GM12878 (cell line): ENCODE measurements at places on chromosomes 11 and 22.

DNA sequence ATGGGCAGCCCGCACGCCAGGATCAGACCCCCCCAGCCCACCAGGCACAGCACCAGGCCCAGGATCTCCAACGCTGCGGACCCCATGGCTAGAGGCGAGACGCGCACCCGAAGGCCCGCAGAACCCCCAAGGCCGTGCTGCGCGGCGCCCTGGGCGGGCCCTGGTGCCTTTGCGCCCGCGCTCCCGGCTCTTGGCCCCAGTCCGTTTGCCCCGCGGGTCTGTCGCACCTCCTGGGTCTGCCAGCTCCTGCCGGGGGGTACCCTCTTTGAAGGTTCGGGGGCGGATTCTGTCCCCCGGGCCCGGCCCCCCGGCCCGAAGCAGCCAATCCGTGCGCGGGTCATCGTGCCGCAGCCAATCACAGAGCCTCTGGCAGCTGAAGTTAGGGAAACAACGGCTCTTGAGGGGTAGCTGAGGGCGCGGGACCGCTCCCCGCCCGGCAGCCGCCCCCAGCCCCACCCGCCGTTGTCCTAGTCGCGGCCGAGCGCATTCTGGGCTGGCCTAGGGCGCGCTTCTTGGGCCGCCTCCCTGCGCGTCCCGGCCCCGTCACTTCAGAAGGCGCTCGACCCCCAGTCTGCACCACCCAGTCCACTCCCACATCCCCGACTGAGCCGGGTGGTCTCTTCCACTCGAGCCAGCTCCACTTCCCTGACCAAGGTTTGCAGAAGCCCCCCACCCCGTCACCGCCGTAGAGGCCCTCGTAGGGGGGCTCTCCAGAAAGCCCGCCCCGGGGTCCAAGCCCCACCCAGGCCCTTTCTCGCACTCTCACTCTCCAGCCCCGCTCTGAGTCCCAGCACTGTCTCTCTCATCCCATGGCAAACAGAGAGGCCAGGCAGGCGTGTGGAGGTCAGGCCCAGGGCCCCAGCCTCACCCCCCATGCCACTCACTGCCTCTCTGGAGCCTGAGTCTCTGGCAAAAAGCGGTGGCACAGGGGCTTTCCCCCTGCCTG, at the start of gene CLDN5:
TSS of gene CLDN5 (minus strand) at position 241 of the 946 bp plus-strand sequence. CDS start at position 86, 155 bp downstream.
- no peak for DNase-seq

DNA sequence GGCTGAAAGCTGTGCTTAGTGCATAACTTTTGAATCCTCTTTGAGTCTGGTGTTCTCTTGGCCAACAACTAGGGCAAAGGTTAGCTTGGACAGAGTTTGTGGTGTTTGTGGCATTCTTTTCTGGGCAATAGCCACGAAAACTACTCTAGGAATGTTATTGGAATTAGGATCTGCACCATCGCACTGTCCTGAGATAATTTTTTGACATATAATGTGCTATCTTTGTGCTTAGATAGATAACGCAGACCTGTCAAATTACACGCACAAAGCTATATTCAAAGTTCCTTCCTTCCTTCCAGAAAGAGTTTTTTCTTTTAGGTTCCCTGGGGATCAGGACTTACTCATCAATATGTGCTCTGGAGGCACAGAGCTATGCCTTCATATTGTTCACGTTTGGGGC, 166.8 kb upstream of the MTMR2 start:
- no peak for DNase-seq

DNA sequence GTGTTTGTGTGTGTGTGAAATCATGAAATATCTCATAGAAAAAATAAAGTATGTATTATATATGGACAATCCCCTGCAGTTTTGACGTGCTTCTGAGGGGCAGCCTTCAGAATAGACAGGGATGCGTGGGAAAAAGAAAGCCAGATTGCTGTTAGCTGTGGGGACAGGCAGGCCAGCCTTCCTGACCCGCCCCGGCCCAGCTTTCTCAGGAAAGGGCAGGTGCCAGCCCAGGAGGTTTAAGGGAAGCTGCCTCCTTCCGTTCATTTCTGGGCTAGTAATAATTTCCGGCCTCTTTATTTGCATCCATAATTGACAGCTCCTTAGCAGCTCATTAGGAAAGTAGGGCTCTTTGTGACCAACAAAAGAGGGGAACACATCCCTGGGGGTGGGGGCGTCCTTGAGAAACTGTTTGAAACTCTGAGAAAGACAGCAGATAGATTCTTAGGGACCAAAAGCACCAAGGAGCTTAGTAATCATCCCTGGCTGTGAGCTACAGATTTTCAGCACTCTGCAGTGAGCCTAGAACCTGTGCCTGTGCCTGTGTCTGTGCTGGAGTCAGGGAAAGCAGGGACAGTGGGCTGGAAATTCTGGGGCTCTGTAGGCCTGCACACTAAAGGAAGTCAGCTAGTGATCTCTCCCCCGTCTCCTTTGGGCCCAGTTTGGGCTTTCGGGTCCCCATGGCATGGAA, 632.9 kb upstream of the CADM1 start:
- no peak for DNase-seq

DNA sequence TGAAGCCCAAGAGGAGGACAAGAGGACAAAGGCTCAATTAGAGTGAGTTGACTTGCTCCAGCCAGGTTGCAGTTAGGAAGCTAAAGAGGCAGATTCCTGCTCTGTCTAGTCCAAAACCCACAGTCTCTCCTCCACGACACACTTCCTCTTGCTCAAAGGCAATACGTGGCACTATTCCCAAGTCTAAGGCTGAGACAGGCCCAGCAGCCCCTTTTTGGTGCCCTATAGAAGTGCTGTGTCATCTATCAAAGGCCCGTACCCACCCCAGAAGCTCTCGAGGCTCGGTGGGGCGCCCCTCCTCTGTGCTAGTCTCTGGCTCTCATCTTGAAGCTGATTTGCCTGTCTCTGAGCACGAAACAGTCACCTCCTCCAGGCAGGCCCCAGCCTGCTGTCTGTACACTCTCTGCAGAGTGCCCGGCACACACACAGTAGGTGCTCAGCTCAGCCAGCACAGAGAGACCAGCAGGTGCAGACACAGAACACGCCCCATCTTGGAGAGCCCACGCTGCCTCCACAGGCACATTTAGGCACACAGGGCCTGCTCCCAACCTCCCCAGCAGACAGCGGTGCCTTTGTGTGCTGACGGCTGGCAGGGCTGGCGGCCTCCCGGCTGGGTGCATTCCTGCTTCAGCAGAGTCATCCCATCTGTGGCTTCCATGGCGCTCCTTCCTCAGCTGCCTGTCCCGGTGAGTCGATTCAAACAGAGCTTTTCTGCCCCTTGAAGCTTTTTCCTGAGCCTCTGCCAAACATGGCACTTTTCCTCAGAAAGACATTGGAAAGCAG, 52.8 kb downstream of the MYH9 start:
- DNase-seq, result no peak

GRCh38 chr11:117511483-117511930, 183.9 kb downstream of the CEP164 start:
- DNase-seq, result no peak

DNA sequence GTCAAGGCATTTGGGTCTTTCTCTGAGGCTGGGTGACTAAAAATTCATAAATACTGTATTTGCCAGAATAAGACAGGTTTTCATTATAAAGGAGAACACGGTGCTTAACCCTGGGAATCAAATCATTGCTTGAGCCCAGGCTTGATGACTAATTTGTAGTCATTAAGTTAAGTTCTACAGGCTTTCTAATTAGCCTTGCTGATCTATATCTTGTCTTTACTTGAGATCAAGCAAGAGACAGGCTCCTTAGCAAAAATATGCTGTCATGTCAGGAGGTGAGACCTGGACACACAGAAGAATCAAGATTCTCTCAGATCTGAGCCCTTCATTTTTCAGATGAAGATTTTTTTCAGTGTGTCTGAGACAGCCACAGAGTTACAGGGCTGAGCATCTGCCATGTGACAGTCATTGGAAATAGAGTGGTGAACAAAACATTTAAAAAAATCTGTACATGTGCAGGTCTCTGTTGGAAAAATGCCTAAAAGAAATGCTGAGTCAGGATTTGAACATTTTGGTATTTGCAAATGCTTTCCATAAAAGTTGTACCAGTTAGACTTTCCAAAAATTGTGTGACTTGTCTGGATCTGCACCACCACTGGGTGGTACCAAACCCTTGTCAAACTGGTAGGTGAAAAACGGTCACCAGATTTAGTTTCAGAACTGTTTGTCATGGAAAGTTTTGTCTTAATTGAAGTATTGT, 14.6 kb downstream of the ACAT1 start:
- no peak for DNase-seq

DNA sequence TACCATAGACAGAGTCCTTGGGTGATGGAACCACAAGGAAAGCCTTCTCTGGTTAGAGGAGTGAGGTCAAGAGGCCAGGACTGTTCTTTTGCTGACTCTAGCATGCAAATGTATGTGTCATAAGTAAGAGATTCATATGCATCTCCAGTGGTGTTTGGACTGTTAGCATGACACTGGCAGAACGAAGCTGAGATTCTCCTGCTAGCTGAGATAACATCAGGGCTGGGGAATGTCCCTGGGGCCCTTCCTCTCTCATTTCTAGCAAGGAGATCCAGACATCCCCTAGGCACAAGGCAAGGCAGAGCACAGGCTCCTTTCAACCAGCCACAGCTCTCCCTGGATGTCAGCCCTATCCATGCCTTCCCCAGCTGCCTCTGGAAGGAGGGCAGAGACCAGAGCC, 711.3 kb downstream of the OPCML start:
- DNase-seq, result no peak

- DNase-seq, result no peak
Observed at GRCh38 chr11:76885390-76886097, 24.8 kb downstream of the ACER3 start.

GRCh38 chr11:82676483-82677094, 57.1 kb downstream of the FAM181B start:
- no peak for DNase-seq
